Tibial nerve (tissue), 4 donors: ENCODE measurements at places on chromosomes 12 and 14. TPM values are rescaled to one million over a fixed set of nuclear protein-coding genes. Genes with fewer than 3 reads are reported as not detected.

Gene TIGAR
- total RNA-seq, result 3.1 TPM

Gene DIO2
- total RNA-seq, result 3.0 TPM

Gene TAS2R14
- 6.3 TPM for total RNA-seq

Gene DYNC1H1
- total RNA-seq, result 506 TPM

Gene CD4
- 7.5 TPM for total RNA-seq

Gene CMKLR1
- total RNA-seq, result 7.1 TPM

Gene KRR1
- total RNA-seq, result 34.7 TPM

Gene KLRG1
- 2.9 TPM for total RNA-seq

Gene BDKRB1
- total RNA-seq, result 0.63 TPM

DNA sequence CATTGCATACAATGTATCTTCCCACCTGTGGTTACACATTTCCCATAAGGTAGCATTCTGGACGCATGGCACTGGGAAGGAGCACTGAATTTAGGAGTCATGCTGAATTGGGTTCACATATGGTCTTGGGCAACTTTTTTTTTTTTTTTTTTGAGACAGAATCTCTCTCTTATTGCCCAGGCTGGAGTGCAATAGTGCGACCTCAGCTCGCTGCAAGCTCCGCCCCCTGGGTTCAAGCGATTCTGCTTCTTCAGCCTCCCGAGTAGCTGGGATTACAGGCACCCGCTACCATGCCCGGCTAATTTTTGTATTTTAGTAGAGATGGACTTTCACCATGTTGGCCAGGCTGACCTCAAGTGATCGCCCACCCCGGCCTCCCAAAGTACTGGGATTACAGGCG is 13.3 kb downstream of the DIP2B start:
- H3K27me3 ChIP-seq, result no peaks in the 10 kb centered on the region
- no peak overlapping the region for H3K27ac ChIP-seq
- DNase-seq, result no peak
- H3K36me3 ChIP-seq, result no peaks in the 10 kb centered on the region
- no peak overlapping the region for H3K4me3 ChIP-seq
- H3K4me1 ChIP-seq, result peaks cover 48% of the 10 kb centered on the region

- H3K36me3 ChIP-seq, result no peaks in the 10 kb centered on the region
- DNase-seq, result no peak
- H3K4me1 ChIP-seq, result no peaks in the 10 kb centered on the region
Observed at GRCh38 chr12:121202407-121203355, 7.2 kb upstream of the P2RX4 start.

GRCh38 chr14:22622255-22622654 is 21.9 kb downstream of the OR6J1 start:
- no peak overlapping the region for H3K4me3 ChIP-seq
- H3K27ac ChIP-seq, result no peak overlapping the region
- DNase-seq, result no peak

GRCh38 chr14:96917442-96917963 is 120.3 kb downstream of the VRK1 start:
- no peak overlapping the region for H3K27ac ChIP-seq
- H3K36me3 ChIP-seq, result no peaks in the 10 kb centered on the region
- H3K4me1 ChIP-seq, result no peaks in the 10 kb centered on the region
- no peak for DNase-seq

GRCh38 chr14:30790827-30791226 is 83.5 kb upstream of the COCH start:
- no peak for DNase-seq
- no peak overlapping the region for H3K4me3 ChIP-seq
- no peaks in the 10 kb centered on the region for H3K36me3 ChIP-seq
- H3K27ac ChIP-seq, result no peak overlapping the region
- no peaks in the 10 kb centered on the region for H3K27me3 ChIP-seq

- H3K4me3 ChIP-seq, result no peak overlapping the region
- H3K27ac ChIP-seq, result no peak overlapping the region
- no peak for DNase-seq
- no peaks in the 10 kb centered on the region for H3K4me1 ChIP-seq
- no peaks in the 10 kb centered on the region for H3K27me3 ChIP-seq
Observed at GRCh38 chr14:66944872-66945271, 244.4 kb upstream of the GARIN2 start.

DNA sequence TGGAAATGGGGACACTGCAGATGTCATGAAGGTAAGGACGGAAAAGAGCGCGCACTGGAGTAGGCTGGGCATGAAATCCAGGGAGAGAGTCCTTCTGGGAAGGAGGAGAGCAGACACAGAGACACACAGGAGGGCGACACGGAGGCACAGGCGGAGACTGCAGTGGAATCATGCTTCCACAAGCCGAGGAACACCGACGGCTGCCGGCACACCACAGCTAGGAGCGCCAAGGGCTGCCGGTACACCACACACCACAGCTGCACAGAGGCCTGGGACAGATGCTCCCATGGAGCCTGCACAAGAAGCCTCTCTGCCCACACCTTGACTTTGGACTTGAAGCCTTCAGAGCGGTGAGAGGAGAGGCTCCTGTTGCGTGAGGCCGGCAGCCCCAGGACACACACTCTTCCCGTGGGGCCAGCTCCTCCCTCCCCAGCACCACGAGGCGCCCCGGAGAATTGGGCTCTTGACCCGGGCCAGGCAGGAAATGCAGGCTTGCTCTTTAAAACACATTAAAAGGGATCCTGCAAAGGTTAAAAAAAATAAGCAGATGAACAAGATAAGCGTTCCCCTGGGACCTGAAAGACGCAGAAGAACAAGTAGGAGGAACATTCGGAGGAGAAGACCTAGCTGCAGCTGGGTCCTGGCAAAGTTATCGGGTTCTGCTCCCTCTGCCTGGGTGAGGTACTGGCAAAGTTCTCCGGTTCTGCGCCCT is 28.3 kb upstream of the FZD10 start:
- DNase-seq, result no peak
- peaks cover 11% of the 10 kb centered on the region for H3K4me1 ChIP-seq
- no peaks in the 10 kb centered on the region for H3K27me3 ChIP-seq
- H3K36me3 ChIP-seq, result no peaks in the 10 kb centered on the region

- no peaks in the 10 kb centered on the region for H3K27me3 ChIP-seq
- no peak overlapping the region for H3K27ac ChIP-seq
- no peaks in the 10 kb centered on the region for H3K36me3 ChIP-seq
- no peak for DNase-seq
- no peaks in the 10 kb centered on the region for H3K4me1 ChIP-seq
- no peak overlapping the region for H3K4me3 ChIP-seq
Observed at GRCh38 chr12:11209113-11209512, 22.4 kb upstream of the TAS2R42 start.

DNA sequence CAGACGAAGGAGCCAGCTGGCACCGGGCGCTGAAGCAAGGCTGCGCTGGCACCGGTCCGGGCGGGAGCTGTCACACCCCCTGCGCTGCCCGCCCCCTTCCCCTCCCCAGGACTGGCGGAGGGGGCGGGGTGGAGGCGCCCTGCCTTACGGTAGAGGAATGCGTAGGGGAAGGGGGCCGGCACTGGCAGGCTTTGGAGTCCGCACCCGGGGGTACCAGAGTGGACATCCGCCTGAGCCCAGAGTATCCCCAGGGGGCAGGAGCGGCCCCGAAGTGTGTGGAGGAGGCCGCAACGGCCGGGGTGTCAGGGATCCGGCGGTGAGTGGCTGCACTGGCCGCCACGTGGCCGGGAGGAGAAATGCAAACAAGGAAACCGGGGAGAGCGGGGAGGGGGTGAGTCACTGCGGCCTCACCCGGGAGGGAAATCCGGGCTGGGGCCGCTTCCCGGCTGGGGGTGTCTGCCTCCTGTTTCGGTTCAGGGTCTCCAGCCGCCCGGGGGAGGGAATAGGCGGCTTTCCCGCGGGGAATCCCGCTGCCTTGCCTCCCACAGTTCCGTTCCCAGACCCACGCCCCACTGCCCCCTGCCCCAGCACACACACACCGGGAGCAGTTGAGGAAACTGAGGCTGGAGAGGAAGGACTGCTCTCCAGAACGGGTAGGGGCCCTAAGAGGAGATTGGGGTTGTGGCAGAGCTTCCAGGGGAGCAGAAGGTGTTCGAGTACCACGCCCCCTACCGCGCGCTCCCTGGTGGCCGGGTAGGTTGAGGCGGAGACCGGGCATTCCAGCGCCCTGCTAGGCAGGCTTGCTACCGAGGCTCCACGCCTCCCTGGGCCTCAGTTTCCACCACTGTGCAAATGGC is at the start of gene RAPGEF3:
Gene RAPGEF3 (minus strand): TSS at position 47 of the 857 bp plus-strand sequence. CDS start 324 bp downstream, outside the sequence.
- DNase-seq, result peak; percentile 67
- H3K27ac ChIP-seq, result peak within 1 kb of the TSS; percentile 81
- no peaks in the 10 kb centered on the region for H3K27me3 ChIP-seq
- no peaks in the 10 kb centered on the region for H3K4me1 ChIP-seq

DNA sequence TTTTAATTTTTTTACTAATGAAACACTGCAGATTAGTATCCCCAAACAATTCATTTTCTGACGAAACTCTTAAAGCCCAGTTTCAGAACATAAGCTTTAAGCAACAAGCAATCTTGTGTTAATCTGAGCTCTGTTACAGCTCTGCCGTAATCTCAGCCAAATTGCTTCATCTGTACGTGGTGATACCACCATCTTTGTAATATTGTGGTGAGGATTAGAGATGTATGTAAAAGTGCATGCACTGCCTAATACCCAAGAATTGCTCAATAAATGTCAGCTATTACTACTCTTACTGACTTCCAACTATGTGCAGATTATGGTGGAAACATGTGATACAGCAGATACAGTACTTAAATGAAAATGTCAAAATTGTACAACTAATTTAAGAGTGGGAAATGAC is 1.8 kb downstream of the AKAP5 start:
- H3K27me3 ChIP-seq, result no peaks in the 10 kb centered on the region
- no peak overlapping the region for H3K4me3 ChIP-seq
- peaks cover 4% of the 10 kb centered on the region for H3K36me3 ChIP-seq
- no peak overlapping the region for H3K27ac ChIP-seq

- no peaks in the 10 kb centered on the region for H3K27me3 ChIP-seq
- H3K4me1 ChIP-seq, result no peaks in the 10 kb centered on the region
- H3K4me3 ChIP-seq, result no peak overlapping the region
- DNase-seq, result no peak
Observed at GRCh38 chr12:70598467-70599193, 38.6 kb downstream of the PTPRB start.

GRCh38 chr12:62301799-62302133 is 41.6 kb downstream of the USP15 start:
- H3K4me3 ChIP-seq, result no peak overlapping the region
- no peaks in the 10 kb centered on the region for H3K27me3 ChIP-seq
- no peaks in the 10 kb centered on the region for H3K36me3 ChIP-seq
- no peak overlapping the region for H3K27ac ChIP-seq

DNA sequence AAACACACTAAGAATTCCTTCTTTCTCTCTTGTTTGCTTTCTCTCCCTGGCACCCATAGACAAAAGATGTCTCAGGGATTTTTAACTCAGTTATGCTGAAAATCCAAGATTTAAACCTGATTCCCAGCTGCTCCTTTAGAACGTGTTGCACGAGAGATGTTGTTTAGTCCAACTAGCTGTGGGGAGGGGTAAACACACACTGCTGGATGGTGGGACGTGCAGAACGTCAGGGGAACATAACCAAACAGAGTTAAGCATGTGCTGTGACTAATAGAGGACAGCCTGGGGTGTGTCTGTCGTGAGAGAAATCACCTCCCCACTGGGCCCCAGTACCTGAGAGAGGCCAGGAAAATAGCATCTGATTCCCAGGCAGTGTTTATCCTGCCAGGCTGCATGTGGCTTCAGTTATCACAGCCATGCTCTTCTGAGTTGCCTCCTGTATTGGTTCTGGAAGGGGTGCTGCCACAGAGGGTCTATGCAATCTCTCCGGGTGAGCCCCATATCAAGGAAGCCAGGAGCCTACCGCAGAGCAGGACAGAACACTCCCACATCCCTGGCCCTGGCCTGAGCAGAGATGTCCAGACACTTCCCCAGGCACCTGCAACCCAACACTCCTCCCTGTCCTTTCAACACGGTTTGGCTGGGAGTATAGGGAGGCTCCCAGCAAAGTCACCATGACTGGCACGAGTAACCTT is 112.7 kb upstream of the EGLN3 start:
- H3K27me3 ChIP-seq, result no peaks in the 10 kb centered on the region
- H3K4me3 ChIP-seq, result no peak overlapping the region
- H3K27ac ChIP-seq, result no peak overlapping the region
- no peaks in the 10 kb centered on the region for H3K4me1 ChIP-seq
- no peaks in the 10 kb centered on the region for H3K36me3 ChIP-seq

DNA sequence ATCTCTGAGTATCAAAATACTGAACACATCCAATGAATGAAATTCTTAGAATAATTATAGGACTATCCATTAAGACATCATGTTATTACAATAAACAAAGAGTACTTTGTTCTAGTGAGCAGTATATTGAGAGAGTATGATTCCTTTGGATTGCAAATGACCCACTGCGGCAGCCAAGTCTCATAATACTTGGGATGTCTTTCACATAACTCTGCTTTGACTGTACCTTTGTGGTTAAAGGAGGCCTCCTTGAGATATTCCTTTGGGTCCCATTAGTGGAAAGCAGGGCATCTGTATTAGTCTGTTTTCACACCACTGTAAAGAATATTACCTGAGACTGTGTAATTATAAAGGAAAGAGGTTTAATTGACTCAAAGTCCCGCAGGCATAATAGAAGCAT is 593.8 kb downstream of the TRHDE start:
- H3K4me3 ChIP-seq, result no peak overlapping the region
- no peaks in the 10 kb centered on the region for H3K27me3 ChIP-seq
- DNase-seq, result no peak

GRCh38 chr12:5083955-5084849 is 40.5 kb downstream of the KCNA5 start:
- no peaks in the 10 kb centered on the region for H3K4me1 ChIP-seq
- H3K27me3 ChIP-seq, result no peaks in the 10 kb centered on the region
- DNase-seq, result peak; percentile 84
- H3K27ac ChIP-seq, result no peak overlapping the region

DNA sequence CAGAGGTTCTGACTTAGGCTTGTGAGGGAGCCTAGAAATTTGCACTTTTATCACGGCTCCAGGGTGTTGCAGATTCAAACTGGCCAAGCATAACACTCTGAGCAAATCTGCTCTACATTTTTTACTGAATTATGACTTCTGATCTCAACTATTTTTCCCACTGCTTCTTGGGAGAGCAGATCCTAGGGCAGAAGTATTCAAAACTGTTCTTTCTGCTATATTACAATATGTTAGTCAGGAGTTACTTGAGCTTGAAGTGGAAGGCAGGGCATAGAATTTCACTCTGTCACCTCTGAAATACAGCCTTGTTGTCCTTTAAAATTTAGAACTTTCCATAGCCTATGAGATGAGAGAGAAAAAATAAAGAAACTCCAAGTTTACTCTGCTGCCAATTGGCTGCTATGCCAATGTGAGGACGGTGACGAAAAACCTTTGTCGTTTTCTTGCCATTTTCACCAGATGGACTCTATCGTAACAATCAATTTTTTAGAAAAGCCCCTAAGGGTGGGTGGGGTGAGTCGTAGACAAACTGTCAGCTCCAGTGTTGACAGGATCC is 16.4 kb upstream of the KERA start:
- H3K4me3 ChIP-seq, result no peak overlapping the region
- H3K27ac ChIP-seq, result peak overlapping the region; percentile 33
- H3K36me3 ChIP-seq, result no peaks in the 10 kb centered on the region
- H3K4me1 ChIP-seq, result no peaks in the 10 kb centered on the region
- no peaks in the 10 kb centered on the region for H3K27me3 ChIP-seq

- H3K27me3 ChIP-seq, result peaks cover 37% of the 10 kb centered on the region
- peaks cover 6% of the 10 kb centered on the region for H3K4me1 ChIP-seq
- peak overlapping the region; percentile 63 for H3K4me3 ChIP-seq
- DNase-seq, result peak; percentile 43
- no peaks in the 10 kb centered on the region for H3K36me3 ChIP-seq
Observed at GRCh38 chr14:41609704-41610183, 3.1 kb downstream of the LRFN5 start.

- no peaks in the 10 kb centered on the region for H3K4me1 ChIP-seq
- no peak overlapping the region for H3K27ac ChIP-seq
- no peak overlapping the region for H3K4me3 ChIP-seq
- H3K27me3 ChIP-seq, result no peaks in the 10 kb centered on the region
- peaks cover 67% of the 10 kb centered on the region for H3K36me3 ChIP-seq
Observed at GRCh38 chr14:102885737-102886447, 36.6 kb upstream of the AMN start.
